ENCODE measurements at places on chromosomes 6 and 20. TPM values are rescaled to one million over a fixed set of nuclear protein-coding genes. Genes with fewer than 3 reads are reported as not detected.

PPIL6 gene
- polyA plus RNA-seq = 0.82 TPM

MUCL3 gene
- polyA plus RNA-seq = 17.8 TPM

MATN4 gene
- 0.08 TPM for polyA plus RNA-seq

LY6G6C gene
- polyA plus RNA-seq = 21.9 TPM

TEAD3 gene
- polyA plus RNA-seq = 29.1 TPM

SLC22A7 gene
- polyA plus RNA-seq = not detected

ENPP3 gene
- polyA plus RNA-seq = 0.07 TPM

LY86 gene
- 0.51 TPM for polyA plus RNA-seq

GMPR gene
- polyA plus RNA-seq = 1.9 TPM

HAO1 gene
- polyA plus RNA-seq = not detected

FAM83B gene
- 2.7 TPM for polyA plus RNA-seq

MAPK13 gene
- 53.3 TPM for polyA plus RNA-seq

ZFP57 gene
- 1.3 TPM for polyA plus RNA-seq

PARD6B gene
- 1.6 TPM for polyA plus RNA-seq

TBXT gene
- not detected for polyA plus RNA-seq

FAM210B gene
- polyA plus RNA-seq = 22.6 TPM

NKAPL gene
- polyA plus RNA-seq = 0.53 TPM

LRFN2 gene
- polyA plus RNA-seq = 0.28 TPM

EYA2 gene
- polyA plus RNA-seq = 21.5 TPM

DST gene
- 59.3 TPM for polyA plus RNA-seq

DEFB124 gene
- polyA plus RNA-seq = not detected

TNF gene
- 2.4 TPM for polyA plus RNA-seq

PRSS16 gene
- polyA plus RNA-seq = 3.6 TPM

CRISP2 gene
- 3.1 TPM for polyA plus RNA-seq

PRICKLE4 gene
- 8.9 TPM for polyA plus RNA-seq

RIMS1 gene
- 1.0 TPM for polyA plus RNA-seq

PCK1 gene
- polyA plus RNA-seq = 0.25 TPM

RAB23 gene
- 5.3 TPM for polyA plus RNA-seq

RBPJL gene
- 0.04 TPM for polyA plus RNA-seq

TTK gene
- 5.6 TPM for polyA plus RNA-seq

ZSCAN23 gene
- polyA plus RNA-seq = 0.28 TPM

TMEM244 gene
- not detected for polyA plus RNA-seq

Measured in esophagus (tissue), 2 donors.